ENCODE measurements at places on chromosomes 3 and 15.

DNA sequence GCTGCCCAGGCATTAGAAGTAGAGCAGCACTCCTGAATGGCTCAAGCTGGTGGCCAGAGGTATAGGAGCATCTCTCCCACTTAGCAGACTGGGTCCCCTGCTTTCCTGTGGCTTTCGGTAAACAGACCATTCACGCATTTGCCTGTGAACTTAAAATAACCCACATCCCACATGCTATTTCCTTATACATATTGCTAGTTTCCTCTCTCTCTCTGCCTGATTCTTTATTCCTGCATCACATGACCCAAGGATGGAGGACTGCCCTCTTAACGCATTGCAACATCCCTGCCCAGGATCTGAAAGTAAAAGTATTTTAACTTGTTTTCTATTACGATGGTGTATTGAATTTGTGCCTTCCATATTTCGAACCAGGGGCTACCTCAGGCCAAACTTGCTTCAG, 43.4 kb upstream of the NLGN1 start:
- no peak for DNase-seq

GRCh38 chr15:52421029-52421428, 107.7 kb downstream of the MYO5A start:
- no peak for DNase-seq

- peak; percentile 19 for DNase-seq
Observed at GRCh38 chr3:129560911-129561594, 18.1 kb downstream of the H1-8 start.

GRCh38 chr3:138361561-138361971, 13.2 kb downstream of the MRAS start:
- no peak for DNase-seq

- DNase-seq = no peak
Observed at GRCh38 chr3:45066109-45066801, 40.2 kb downstream of the CLEC3B start.

DNA sequence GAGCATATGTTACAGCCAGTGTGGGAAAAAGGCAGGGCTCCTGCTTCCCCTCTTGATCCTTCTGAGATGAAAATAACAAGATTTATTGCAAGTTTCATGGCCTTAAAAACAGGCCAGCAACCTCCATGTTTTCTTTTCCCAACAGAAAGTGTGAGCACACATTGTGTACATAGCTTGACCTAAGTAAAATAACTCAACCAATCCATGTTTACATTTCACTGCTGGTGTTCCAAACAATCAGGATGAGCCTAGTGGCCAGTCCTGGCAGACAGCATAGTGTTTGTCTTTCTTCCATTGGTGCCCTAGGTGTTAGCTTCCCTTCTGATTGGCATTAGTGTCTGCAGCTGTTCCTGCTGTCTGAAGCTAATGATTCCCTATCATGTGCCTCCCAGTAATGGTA, 847.7 kb downstream of the EPHA3 start:
- DNase-seq = no peak

GRCh38 chr3:8210882-8211341, 290.7 kb upstream of the LMCD1 start:
- no peak for DNase-seq

DNA sequence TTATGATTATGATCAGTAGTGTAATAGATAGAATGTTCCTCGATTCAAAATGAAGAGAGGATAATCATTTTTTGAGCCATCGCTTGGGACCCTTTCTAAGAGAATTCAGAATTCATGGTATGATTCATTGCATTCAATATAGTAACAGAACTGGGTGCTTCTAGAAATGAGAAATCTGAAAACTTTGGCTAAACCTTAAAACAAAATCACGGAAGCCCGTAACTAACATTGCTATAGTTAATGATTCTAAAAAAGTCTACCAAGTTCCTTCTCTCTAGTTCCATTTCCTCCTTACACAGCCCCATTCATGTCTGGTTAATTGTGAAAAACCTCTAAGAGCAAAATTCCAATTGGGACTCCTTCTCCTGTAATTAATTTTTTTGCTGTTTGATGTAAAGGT, 217.1 kb downstream of the GBE1 start:
- no peak for DNase-seq

- no peak for DNase-seq
Observed at GRCh38 chr15:76932135-76932966, 802 bp downstream of the RCN2 start.

GRCh38 chr3:16897254-16897926, 12.6 kb downstream of the PLCL2 start:
- DNase-seq = no peak

DNA sequence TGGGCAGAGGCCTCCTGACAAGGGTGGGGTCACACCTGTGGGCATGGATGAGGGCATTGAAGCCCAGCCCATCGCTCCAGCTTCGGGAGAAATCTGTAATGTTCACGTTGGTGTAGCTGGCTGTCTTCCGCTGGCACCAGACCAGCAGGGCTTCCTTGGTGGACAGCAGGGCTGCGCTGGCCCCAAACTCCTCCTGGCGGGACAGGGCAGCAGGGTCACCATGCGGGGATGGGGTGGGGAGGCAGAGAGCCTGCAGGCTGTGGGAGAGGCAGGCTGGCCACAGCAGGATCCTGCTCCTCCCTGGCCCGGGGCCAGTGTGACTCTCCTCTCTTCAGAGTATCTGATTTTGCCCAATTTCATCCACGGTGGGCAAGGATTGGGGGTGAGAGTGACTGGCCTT, 6.0 kb downstream of the SPTBN5 start:
- no peak for DNase-seq

- DNase-seq = no peak
Observed at GRCh38 chr3:169526246-169526645, 137.3 kb downstream of the MECOM start.

DNA sequence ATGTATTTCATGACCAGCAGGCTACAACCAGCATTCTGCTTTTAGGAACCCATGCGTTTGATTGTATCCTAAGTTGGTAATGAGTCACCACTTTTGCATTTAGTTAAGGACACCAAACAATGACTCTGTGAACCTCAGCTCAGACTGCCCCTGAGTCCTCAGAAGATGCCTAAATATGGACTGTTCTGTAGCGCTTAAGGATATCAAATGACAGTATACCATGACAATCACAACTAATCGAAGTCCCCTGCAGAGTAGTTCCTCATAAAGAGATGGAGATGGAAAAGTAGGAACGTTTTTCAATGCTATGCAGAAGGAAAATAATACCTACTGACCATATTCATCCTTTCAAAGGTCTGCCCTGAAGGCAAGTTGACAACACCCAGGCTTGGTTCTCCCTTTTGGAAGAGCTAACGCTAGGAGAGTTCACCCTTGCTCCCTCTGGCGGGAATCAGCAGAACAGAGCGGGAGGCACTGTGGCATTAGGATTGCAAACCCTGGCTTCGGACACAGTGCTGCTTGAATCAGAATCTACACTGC, 508.6 kb downstream of the FHIT start:
- DNase-seq = no peak

- no peak for DNase-seq
Observed at GRCh38 chr15:75725719-75726607, 13.3 kb upstream of the CSPG4 start.

DNA sequence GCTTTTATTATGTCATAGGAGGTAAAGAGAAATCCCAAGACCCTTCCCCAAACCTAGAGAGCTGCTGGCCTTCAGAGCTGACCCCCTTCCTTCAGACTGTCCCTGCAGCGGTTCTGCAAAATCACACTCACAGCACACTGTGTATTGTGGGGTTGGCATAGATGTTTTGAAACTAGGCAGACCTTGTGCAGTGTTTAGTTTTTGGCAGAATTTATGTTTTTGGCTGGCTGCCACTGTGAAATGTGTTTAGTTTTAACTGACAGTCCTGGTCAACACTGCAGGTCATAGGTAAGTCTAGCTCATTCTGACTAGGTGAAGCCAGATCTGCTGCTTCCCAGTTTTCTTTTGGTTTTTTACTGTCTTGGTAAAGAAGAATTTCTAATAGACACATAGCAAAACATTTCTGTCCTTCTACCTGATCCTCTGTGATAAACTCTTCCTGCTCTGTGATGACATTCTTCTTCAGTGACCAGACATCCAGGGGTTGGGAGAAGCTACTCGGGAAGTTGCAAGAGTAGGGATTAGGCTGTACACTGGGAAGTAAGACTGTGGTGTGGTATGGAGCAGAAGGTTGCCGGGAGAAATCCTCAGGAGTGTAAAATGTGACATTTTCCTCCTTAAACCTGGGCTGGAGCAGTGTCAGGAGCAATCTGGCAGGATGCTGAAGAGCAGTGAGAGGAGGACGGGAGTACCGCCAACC, 209.6 kb upstream of the MCTP2 start:
- DNase-seq = no peak

DNA sequence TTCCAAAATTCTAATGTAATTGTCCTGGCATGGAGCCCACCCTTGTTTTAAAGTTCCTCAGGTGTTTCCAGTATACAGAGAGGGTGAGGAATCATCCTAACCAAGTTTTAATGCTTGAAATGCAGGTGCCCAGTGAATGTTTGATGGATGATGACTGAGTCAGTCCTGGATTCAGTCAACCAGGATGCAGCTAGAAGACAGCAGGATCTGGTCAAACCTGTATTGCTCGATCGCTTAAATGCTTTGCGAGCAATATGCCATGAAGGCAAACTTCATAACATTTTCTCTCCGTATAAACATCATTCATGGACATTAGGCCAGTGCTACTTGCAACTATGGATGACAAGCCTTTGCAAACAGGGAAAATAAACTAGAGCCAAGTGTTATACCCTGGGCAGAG, 591.2 kb downstream of the RSL24D1 start:
- DNase-seq = no peak

GRCh38 chr3:85875589-85875988, 916.8 kb downstream of the CADM2 start:
- DNase-seq = no peak

GRCh38 chr3:65142456-65142855, 454.7 kb upstream of the ADAMTS9 start:
- no peak for DNase-seq

- no peak for DNase-seq
Observed at GRCh38 chr3:81419228-81419627, 342.2 kb downstream of the GBE1 start.

- DNase-seq = no peak
Observed at GRCh38 chr3:72384602-72385001, 463.6 kb downstream of the SHQ1 start.

DNA sequence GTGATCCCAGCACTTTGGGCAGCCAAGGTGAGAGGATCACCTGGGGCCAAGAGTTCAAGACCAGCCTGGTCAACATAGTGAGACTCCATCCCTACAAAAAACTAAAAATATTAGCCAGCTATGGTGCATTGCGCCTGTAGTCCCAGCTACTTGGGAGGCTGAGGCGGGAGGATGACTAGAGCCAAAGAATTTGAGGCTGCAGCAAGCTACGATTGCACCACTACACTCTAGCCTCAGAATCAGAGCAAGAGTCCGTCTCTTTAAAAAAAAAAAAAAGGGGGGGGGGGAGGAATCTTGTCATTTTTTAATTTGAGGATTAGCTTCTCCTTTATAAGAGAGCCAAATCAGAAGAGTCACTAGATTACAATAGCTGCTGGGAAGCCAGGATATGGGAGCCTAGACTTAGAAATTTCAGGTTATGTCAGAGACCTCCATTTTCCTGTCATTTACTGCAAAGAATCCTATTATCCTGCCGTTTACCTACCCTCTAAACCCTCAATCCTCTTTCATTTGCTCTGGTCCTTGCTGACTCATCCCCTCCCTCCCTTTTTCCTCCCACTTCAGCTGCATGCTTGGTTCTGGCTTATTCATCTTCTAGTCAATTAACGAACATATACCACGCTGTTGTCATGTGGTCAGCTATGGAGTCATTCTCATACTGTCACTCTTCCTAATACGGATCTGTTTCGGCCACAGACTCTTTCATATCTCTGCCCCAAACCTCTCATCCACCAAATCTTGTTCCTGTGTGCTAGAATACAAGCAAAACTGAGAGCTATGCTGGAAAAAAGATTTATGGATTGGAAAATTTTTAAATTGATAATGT, 83.8 kb upstream of the PPIB start:
- DNase-seq = peak; percentile 50

DNA sequence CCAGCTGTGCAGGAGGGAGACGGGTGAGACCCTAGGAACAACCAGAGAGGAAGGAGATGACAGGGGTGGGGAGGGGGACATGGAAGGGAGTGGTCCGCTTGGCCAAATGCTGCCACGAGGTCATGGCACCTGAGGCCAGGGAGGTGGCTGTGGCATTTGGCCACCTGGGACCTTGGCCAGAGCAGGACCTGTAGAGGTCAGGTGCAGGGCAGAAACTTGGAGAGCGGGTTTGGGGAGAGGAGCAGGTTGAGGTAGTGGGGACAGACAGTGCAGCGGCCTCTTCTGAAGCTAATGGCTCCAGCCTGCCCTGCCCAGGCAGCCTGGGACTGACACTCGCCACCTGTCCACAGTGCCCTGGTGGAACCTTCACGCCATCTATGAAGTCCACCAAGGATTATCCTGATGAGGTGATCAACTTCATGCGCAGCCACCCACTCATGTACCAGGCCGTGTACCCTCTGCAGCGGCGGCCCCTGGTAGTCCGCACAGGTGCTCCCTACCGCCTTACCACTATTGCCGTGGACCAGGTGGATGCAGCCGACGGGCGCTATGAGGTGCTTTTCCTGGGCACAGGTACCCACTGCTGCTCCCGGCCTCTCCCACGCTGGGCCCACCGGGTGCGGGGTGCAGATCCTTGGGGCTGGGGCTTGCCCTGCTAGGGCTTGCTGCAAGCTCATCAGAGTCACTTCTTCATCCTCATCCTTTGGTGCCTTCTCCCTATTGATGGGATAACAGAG, 7.0 kb upstream of the GNAT1 start:
- DNase-seq = no peak

- DNase-seq = no peak
Observed at GRCh38 chr15:33155691-33156420, 38.7 kb downstream of the FMN1 start.

GRCh38 chr15:38463893-38464292, 10.0 kb downstream of the FAM98B start:
- DNase-seq = no peak

GRCh38 chr3:169813278-169813677, 574 bp upstream of the LRRC34 start:
- no peak for DNase-seq

DNA sequence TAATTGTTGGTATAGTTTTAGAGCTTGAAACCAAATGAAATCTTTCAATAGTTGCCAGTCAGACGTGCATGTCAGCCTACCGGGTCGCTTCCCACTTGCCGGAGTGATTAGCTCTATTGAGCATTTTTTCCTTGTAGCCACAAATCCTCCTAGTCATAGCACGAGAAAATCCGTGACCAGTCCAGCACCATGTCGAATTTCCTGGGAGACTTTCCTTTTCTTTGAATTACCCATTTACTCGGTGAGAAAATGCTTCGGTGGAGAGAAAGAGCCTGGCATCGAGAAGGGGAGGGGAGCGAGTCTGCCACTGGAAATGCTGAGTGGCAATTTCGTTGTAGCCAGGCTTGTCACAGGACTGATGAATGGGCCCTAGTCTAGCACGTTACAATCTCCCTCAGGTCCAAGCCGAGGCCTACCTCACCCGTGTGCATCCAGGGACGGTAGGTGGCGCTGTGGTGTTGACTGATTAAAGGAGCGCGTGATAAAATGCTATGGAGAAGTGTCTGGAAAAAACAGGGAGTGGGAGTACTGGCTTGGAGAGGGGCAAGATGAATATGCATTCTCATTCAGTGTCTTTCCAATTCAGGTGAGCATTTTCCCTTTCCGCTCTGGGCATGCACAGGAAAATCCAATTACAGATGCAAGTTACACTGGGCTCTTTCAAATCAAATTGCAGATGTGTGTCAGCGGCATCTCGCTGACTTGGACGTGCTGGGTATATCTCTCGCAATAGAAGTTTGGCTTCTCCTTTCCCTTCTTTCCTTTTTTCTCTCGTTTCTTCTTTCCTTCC, 238.8 kb downstream of the EDEM1 start:
- DNase-seq = no peak

- no peak for DNase-seq
Observed at GRCh38 chr3:57127891-57128518, 37.1 kb downstream of the IL17RD start.
